Fibroblast of lung (primary cell): ENCODE measurements at places on chromosomes 6 and 20.

DNA sequence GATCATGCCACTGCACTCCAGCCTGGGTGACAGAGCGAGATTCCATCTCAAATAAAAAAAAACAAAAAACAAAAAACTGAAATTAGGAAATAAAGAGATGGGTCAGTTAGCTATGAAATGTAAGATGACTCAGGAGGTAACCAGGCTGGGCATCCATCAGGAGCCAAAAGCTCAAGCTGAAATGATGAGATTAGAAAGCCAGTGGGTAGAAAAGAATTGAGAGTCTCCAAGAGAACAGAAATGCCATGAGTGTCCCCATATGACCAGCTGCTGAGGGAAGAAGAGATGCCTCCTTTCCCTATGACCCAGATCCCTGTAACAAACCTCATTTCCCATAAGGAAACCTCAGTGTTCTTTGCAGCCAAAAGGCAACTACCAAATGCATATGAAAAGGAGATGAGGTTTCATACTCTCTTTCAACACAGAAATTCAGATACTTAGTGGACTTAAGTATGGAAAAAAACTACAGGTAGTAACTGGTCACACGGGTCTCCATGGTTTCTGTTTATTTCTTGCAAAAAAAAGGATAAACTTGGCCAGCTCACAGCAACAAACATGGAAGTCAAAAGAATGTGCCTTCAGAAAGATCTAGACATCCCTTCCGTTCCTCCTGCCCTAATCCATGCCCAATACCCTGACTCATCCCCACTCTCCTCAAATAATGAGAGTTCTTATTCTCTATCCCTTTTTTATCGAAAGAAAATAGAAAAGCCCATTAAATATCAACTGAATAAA, 8.1 kb downstream of the ARHGAP18 start:
- DNase-seq = peak; percentile 63

GRCh38 chr20:62819494-62820174, 2.8 kb downstream of the COL9A3 start:
- peak; percentile 69 for DNase-seq

DNA sequence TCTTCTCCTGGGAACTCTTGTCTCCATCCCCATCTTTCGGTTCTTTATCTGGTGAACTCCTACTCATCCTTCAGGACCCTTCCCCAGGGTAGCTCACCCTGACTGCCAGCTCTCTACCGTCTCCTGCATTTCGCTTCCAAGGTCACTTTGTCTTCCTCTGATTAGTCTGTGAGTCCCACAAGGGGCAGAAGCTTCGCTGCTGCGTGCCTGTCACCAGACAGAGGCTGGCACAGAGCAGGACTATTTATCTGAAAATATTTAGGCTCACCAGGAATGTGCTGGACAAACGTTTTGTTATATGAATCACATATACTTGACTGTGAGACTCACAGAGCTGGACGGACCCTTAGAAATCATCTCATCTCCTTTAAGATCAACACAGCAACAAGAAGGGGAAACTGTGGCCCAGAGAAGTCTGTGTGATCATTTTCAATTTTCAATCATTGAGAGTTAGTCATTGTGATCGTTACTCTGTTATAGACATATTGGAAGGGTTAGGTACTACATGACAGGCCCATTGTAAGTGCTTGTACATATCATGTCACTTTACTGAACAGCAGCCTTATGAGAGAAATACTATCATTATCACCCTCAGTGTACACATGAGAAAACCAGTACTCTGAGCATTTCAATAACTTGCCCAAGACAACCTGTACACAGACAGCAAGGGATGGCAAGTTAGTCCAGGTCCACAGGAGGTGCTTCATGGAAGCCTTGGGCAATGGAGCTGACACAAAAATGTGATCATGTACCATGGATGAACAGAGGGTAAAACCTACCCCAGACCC, 51.4 kb downstream of the JPH2 start:
- DNase-seq = no peak

- no peak for DNase-seq
Measured at GRCh38 chr6:28135393-28135792, 6.3 kb upstream of the ZKSCAN8 start.

DNA sequence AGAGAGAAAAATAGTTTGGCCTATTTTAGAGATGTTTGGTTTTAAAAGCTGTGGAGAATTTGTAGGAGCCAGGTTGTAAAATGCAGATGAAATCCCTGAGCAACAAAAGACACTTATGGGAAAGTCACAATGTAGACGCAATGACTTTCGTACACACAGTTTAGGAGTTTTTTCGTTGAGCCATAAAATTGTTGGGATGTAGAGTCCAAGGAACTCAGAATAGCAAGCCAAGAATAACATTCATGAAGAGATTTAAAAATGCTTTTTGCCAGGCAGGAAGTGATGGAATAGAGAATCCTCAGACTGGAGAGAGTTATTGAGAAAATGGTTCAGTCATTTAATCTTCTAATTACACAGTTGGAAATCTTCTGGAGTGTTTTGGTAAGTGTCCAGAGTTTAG, 11.5 kb upstream of the PROKR2 start:
- DNase-seq = no peak

- DNase-seq = no peak
Measured at GRCh38 chr20:5024982-5025381, 23.7 kb upstream of the SLC23A2 start.

DNA sequence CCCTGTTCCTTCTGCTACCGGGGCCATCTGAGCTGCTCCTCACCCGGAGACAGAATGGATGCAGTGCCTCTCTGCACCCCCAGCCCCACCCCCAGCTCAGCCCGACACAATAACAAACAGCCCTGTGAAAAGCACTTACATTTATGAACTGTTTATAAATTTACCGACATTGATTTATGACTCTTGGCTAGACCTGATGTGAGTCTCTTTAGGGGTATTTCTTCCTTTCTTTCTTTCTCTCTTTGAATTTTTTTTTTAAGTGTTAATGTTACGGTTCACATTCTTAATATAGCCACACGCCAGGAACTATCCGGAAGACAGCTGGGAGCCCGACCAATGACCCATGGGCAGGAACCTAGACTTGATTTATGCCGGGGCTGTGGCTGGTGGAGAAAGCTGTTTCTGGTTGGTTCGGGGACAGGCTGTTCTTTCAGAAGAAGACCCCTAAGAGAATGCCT, 266.3 kb downstream of the CDC5L start:
- DNase-seq = peak; percentile 92

DNA sequence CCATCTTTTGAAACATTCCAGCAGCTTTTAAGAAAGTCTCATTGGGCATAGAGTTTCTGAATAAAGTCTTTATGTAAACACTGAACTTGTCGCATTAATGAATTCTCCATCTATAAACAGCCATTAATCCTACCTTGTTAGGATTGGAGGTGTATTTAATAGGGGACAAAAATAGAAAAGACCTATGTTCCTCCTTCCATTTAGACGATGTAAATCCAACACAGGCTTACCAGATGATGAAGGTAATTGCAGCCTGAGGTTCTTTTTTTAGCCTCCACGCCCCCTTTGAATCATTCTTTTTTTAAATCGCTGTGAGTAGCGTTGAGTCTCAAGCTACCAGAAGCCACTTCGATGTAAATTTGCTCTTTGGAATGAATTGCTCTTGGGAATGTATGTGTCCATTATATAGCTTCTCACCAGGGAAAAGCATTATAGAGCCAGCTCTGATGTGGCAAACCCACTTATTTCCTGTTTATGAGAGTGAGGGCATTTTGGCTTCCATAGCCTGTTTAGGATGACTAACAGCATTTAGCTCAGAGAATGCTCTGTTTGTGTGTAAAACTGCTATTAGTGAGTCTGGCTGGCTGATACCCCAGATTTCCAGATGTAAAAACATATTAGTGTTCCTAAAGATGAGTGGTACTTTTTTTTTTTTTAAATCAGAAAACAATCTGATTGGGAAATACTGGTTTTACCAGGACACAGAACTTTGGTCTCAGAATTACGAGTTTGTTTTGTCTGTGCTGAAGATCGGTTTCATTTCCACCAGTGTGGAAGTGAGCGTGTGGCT, 74.9 kb upstream of the CLDN20 start:
- DNase-seq = peak; percentile 97

GRCh38 chr6:7578931-7579330, 11.1 kb upstream of the SNRNP48 start:
- DNase-seq = no peak

GRCh38 chr6:5718231-5718947, 288.3 kb downstream of the NRN1 start:
- no peak for DNase-seq

GRCh38 chr6:159645640-159646039, 47.4 kb downstream of the SOD2 start:
- DNase-seq = peak; percentile 10

- DNase-seq = no peak
Measured at GRCh38 chr6:153849072-153849779, 189.8 kb upstream of the OPRM1 start.

GRCh38 chr6:45835721-45836437, 179.8 kb downstream of the CLIC5 start:
- no peak for DNase-seq

GRCh38 chr20:25237610-25238318, 10.1 kb upstream of the PYGB start:
- peak; percentile 100 for DNase-seq

DNA sequence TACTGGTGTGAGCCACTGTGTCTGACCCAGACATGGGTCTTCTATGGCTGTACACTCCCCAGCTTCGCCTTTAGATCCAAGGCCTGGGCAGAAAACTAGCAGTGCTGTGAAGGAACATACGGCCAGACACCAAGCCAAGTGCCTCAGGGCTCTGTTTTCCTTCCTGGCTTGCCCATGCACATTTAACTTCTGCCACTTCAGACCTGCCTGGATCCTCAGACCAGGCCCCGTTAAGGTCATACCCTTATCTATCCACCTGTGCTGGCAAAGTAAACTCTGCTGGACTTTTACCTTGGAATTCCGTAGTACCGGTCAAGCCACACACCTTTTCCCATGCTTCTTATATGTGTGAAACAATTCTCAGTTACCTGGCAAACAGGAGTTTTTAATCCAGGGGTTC, 644.8 kb downstream of the PTPRT start:
- no peak for DNase-seq

- DNase-seq = no peak
Measured at GRCh38 chr20:7585126-7585679, 355.1 kb downstream of the HAO1 start.

DNA sequence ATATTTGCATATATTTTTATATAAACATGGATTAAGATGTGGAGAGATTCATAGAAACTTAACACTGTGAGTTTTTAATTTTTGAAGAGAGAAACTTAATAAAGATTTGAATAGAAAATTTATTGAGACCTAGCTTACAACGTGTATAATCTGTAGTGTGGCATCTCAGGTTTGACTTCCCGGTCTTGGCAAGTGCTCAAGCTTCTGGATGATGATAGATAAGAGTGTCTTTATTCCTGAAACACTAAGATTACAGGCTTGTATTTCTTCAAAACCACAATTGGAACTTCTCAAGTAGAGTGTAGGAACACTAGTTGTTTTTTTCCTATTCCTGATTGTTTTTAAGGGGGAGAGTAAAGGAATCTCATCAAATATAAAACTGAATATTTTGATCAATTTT, 64.6 kb upstream of the NOTCH4 start:
- no peak for DNase-seq

DNA sequence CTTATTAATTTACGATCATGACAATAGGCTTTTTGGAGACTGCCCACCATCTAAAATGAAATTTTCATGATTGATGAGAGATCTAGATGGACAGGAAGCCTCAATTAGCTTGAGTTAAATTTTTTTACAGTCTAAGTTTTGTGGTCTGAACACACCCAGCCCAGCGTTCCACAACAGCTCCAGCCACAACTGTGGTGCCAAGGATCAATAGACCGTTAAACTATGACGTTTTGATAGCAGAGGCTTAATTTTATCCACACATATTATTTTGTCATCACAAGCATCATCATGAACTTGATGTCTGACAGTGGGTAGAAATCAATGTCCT, 5.5 kb upstream of the GABRR1 start:
- no peak for DNase-seq

- no peak for DNase-seq
Measured at GRCh38 chr20:60069656-60070055, 111.4 kb downstream of the CDH26 start.

- DNase-seq = no peak
Measured at GRCh38 chr20:1831606-1832005, 63.6 kb upstream of the SIRPA start.

GRCh38 chr6:56671651-56672461, 29.2 kb upstream of the DST start:
- DNase-seq = no peak

DNA sequence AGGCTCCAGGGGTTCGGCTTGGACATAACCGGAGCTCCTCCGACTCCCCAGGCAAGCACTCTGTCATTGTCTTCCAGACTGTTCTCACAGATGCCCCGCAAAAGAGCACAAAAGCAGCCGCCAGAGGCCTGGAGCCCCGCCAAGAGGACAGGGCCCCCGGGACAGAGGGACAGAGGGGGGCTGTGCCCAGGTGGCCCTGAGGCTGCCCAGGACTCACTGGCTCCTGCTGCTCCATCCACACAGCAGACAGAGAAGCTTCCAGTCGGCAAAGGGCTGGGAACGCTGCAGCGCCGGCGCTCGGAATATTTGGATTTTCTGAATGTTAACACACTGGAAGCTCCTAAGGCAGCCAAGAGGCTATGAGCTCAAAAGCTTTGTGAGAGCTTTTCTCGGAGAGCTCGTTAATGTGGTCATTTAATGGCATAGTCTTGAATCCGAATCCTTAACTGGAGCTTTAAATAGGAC, 68.0 kb upstream of the QKI start:
- no peak for DNase-seq

GRCh38 chr20:24392612-24393011, 76.8 kb upstream of the SYNDIG1 start:
- no peak for DNase-seq

GRCh38 chr6:68339488-68340131, 295.5 kb upstream of the ADGRB3 start:
- no peak for DNase-seq

DNA sequence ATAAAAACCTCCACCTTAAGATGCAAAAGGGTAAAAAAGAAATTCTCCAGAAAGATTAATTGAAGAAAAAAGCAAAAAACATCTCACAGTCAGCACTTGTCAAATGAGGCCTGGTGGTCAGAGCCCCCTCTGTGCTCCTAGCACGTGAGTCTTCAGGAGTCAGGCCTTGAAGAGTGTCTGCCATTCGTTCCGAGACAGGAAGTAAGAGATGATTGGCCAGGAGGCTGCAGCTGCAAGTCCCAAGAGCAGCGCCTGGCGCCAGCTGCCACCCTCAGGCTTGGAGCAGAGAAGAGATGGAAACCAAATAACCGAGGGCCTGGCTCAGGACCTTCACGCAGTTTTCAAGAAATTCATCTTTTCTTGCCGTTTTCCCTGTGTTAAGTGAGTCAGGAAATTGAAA, 65.0 kb downstream of the FAM120B start:
- DNase-seq = no peak

DNA sequence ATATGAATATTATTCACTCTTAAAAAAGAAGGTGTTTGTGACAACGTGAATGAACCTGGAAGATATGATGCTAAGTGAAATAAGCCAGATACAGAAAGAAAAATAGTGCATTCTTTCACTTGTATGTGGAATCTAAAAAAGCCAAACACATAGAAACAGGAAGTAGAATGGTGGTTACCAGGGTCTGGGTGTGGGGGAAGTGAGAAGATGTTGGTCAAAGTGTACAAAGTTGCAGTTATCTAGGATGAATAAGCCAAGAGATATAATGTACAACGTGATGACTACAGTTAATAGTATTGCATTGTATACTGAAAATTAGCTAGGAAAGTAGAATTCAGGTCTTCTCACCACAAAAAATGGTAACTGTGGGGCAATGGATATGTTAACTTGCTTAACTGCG, 151.1 kb upstream of the HCRTR2 start:
- DNase-seq = no peak

GRCh38 chr20:35257175-35257909, 20.6 kb downstream of the MMP24OS start:
- peak; percentile 76 for DNase-seq

GRCh38 chr6:128848212-128848935, 34.6 kb upstream of the LAMA2 start:
- no peak for DNase-seq

- peak; percentile 58 for DNase-seq
Measured at GRCh38 chr6:84625506-84625905, 138.9 kb downstream of the TBX18 start.
